Pulmonary artery endothelial cell (primary cell): ENCODE measurements at places on chromosomes 1 and 21. TPM values are rescaled to one million over a fixed set of nuclear protein-coding genes. Genes with fewer than 3 reads are reported as not detected.

Gene STUM
- not detected in 2 replicates for total RNA-seq

Gene OLIG2
- total RNA-seq = not detected in 2 replicates

Gene AMY1B
- total RNA-seq = not detected in 2 replicates

Gene CENPF
- total RNA-seq = 29.5 and 68.2 TPM in 2 replicates

Gene CD1B
- total RNA-seq = not detected in 2 replicates

Gene SAMD11
- 0.07 and 0.14 TPM in 2 replicates for total RNA-seq

Gene PLA2G4A
- 18.6 and 18.9 TPM in 2 replicates for total RNA-seq

Gene CRYBG2
- total RNA-seq = 0.35 TPM in 1 of 2 replicates, not detected in the other

Gene KRTAP11-1
- not detected in 2 replicates for total RNA-seq

Gene GIPC2
- total RNA-seq = 14.6 and 26.1 TPM in 2 replicates

Gene VWA5B1
- total RNA-seq = not detected in 2 replicates

Gene TSPAN2
- total RNA-seq = 0.39 and 0.86 TPM in 2 replicates

Gene SPRR2B
- total RNA-seq = not detected in 2 replicates

Gene SPAG17
- not detected in 2 replicates for total RNA-seq

Gene ATP1A4
- total RNA-seq = not detected in 2 replicates

Gene PLEKHN1
- 0.32 and 0.46 TPM in 2 replicates for total RNA-seq

Gene LENEP
- total RNA-seq = 0.56 and 0.66 TPM in 2 replicates

Gene PTPN7
- 0.40 TPM in 1 of 2 replicates, not detected in the other for total RNA-seq

Gene BMP8B
- 0.07 and 0.21 TPM in 2 replicates for total RNA-seq

Gene ZMYND12
- total RNA-seq = 0.28 and 0.40 TPM in 2 replicates

Gene VHLL
- 0.13 TPM in 1 of 2 replicates, not detected in the other for total RNA-seq

Gene S100A7A
- not detected in 2 replicates for total RNA-seq

Gene GJA9
- total RNA-seq = 0.07 TPM in 1 of 2 replicates, not detected in the other

Gene CCDC185
- total RNA-seq = not detected in 2 replicates

Gene MTR
- 37.5 and 39.9 TPM in 2 replicates for total RNA-seq

Gene KCNJ15
- 0.04 and 0.13 TPM in 2 replicates for total RNA-seq

Gene ELF3
- total RNA-seq = 0.07 and 0.11 TPM in 2 replicates

Gene CHRM3
- 1.6 TPM in 1 of 2 replicates, not detected in the other for total RNA-seq

Gene GTF2B
- 36.1 and 38.6 TPM in 2 replicates for total RNA-seq

Gene PLA2G2F
- not detected in 2 replicates for total RNA-seq

Gene CYP4A11
- not detected in 2 replicates for total RNA-seq

Gene LCE1F
- not detected in 2 replicates for total RNA-seq

Gene GSTM4
- 2.5 and 3.3 TPM in 2 replicates for total RNA-seq

Gene KLHDC7A
- not detected in 2 replicates for total RNA-seq

Gene ADAM30
- not detected in 2 replicates for total RNA-seq

Gene FMO4
- 0.86 and 0.88 TPM in 2 replicates for total RNA-seq

Gene MROH9
- total RNA-seq = not detected in 2 replicates

Gene FCGR1A
- total RNA-seq = not detected in 2 replicates

Gene CITED4
- total RNA-seq = 4.2 and 6.5 TPM in 2 replicates

Gene MAP10
- total RNA-seq = 1.1 TPM in 2 replicates

Gene SEC16B
- 0.53 and 0.85 TPM in 2 replicates for total RNA-seq

Gene FAM163A
- 0.07 TPM in 1 of 2 replicates, not detected in the other for total RNA-seq
